ENCODE measurements at places on chromosomes 4 and X.

DNA sequence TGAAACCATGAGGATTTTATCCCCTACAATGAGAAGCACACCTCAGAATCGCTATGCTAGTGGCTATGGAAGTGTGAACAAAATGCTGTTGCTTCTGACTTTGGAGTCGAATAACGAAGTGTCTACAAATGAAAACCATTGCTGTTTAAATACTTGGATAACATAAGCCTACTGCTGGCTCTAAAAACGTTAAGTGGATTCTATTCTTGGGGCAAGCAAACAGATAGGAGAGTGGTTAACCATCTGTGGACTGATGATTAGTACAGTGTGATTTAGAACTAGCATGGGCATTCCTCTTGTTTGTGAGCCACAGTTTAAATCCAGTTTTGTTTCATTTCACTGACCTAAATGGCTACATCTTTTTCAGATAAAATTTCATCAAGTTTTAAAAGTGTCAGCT is 109.7 kb upstream of the PNPLA4 start:
- no peak for DNase-seq

GRCh38 chrX:115348446-115349225 is 59.1 kb downstream of the LUZP4 start:
- DNase-seq: no peak

GRCh38 chrX:154051201-154051810 is 31.6 kb upstream of the IRAK1 start:
- DNase-seq: peak; percentile 23

GRCh38 chrX:37818031-37818430 is 29.3 kb downstream of the DYNLT3 start:
- DNase-seq: peak; percentile 3

DNA sequence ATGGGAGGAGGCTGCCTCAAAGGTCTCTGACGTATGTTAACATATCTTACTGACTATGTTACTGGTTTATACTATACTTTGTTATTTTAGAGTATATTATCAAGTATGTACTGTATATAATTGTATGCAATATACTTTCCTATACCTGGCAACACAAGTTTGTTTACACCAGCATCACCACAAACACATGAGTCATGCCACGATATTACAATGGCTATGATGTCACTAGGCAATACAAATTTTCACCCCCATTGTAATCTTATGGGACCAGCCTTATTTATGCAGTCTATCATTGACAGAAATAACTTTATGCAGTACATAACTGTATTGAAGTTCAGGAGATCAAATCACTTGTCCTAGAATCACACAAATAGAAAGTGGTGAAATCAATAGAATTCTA is 329.9 kb upstream of the SLC7A11 start:
- DNase-seq: no peak

GRCh38 chr4:82248903-82249632 is 124.7 kb downstream of the HNRNPD start:
- no peak for DNase-seq

- DNase-seq: no peak
Observed at GRCh38 chrX:118717678-118718391, 9.6 kb upstream of the IL13RA1 start.

DNA sequence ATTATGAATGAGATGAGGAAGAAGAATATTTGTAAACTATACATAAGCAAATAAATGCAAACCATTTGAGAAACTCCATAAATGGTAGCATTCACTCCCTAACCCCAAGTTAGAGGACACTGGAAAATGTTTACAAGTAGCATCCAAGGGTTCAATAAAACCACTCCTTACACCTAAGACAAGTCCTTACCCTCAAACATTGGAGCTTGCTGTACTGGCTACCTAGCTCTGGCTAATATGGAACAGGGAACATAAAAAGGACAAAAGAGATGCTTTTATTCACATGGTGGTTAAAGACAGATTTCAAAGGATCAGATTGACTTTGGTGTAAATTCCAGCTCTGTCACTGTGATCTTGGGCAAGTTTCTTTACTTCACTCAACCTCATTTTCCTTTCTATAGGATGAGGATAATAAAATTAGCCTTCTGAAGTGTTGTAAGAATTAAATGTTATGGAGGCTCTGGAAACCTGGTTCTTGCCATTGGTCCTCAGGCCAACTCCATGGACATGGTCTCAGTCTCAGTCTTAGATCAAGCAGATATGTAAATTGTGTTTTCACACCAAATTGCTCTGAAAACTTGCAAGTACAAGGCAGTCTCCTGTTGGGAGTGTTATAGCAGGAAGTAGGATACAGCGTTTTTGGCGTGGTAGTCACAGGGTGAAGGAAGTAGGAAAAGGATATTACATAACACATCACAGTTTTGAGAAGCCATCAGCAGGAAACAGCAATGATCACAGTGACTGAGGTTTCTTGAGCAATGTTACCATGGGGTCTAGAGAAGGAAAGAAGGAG is 3.3 kb downstream of the CXCL1 start:
- no peak for DNase-seq

- no peak for DNase-seq
Observed at GRCh38 chrX:21806691-21807090, 32.7 kb upstream of the MBTPS2 start.

DNA sequence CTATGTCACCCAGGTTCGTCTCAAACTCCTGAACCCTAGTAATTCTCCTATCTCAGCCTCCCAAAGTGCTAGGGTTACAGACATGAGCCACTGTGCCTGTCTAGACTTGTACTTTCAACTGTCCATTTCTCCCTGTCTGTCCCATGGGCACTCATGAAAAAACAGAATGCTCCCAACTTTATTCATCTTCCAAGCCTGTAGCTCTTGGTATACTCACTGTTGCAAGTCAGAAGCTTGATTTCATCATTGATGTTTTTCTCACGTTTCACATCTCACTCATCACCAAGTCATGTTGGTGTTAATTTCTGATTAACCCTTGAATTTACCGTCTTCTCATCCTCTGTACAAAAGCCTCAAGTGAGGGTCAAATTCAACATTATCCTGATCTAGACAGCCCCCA is 7.3 kb upstream of the SRP72 start:
- DNase-seq: no peak

Measured in NCI-H2171 treated with DMSO at 0.1 percent for 48 hours (cell line).